Activated CD4-positive, alpha-beta T cell treated with anti-CD3 and anti-CD28 coated beads for 1 hour (primary cell): ENCODE measurements at places on chromosomes 12 and 14.

- DNase-seq: peak; percentile 36
Measured at GRCh38 chr12:6062757-6063735, 61.4 kb downstream of the VWF start.

DNA sequence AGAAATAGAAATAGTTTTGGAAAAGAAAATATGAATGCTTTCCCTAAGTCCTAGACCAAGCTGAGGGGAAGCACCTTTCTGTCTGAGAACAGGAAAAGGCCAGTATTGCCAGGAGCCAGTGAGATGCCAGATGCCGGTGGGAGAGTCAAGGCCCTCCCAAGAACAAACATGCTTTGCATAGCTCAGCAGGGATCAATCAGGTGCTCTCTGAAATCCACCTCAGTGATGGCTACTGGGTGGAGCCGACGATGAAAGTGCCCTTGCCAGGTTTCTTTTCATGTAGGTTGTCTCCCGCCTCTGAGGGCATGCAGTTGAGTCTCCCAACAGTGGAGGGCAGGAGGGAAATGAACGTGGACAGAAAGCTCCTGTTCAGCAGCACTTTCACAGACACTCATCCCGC, 28.3 kb downstream of the DEGS2 start:
- no peak for DNase-seq

DNA sequence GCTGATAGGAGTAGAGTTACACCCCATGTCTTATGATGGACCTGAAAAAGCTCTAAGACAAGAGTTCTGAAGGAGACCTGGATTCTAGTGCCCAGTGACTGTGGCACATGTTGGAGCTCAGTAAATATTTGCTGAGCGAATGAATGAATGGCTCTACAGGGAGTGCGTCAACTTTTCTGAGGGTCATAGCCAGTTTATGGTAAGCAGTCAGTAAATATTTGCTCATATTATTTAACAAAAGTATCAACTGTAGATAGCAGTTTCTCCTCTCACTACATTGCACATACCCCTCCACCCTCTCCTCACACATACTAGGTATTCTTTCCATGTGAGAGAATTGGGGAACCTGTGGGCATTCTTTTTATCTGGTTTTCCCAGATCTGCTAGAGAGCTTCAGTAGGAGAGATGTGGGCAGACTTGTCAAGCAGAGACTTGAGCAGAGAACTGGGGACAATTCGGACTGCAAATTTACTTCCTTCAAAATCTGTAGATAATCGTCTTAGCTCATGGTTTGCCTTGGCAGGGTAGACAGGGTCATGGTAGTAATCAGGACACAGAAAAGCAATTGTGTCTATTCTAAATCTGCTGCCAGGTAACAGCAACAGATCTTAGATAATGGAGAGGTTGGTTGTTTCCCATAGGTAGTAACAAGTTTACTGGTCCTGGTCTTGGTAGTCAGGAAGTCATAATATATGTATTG, 5.7 kb downstream of the SLC4A8 start:
- no peak for DNase-seq

DNA sequence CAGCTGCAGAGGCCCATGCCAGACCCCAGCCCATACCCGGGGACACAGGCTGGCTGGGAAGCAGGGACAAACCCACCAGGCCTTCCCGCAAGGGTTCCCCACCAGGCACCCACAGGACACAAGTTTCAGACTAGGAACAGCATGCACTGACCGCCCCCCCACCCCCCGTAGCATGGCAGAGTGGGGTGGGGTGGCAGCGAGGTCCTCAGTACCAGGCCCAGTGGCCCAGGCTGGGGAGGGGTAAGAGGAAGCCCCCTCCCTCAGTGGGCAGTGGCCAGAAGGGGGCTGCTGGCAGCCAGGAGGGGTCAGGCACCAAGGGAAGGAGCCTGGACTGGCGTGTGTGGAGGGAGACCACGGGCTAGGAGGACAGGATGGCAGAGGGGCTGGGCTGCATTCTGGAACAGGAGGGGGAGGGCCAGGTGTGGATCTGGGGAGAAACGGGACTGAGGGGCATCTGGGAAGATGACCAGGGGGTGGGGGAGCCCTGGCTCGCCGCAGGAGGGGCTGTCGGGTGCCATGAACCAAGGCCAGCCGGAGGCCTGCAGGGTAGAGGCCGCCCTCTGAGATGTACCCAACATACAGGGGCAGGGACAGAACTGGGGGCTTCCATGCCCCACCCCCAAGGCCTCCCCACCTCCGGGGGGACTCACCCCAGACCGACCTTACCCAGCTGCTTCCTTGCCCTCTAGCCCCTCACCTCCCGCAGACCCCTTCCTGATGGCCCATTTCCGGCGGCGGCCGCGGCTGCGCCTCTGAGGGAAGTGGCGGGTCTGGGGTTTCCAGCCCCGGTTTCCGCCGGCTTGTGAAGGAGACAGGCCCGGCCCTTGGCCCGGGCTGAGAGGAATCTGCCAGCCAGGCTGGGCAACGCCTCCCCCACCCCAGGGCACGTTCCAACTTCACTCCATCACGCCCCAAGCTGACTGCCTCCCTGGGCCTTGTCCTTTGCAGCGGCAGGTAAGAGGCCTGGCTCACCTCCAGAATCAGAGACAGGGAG, 5.6 kb upstream of the JAG2 start:
- DNase-seq: no peak

DNA sequence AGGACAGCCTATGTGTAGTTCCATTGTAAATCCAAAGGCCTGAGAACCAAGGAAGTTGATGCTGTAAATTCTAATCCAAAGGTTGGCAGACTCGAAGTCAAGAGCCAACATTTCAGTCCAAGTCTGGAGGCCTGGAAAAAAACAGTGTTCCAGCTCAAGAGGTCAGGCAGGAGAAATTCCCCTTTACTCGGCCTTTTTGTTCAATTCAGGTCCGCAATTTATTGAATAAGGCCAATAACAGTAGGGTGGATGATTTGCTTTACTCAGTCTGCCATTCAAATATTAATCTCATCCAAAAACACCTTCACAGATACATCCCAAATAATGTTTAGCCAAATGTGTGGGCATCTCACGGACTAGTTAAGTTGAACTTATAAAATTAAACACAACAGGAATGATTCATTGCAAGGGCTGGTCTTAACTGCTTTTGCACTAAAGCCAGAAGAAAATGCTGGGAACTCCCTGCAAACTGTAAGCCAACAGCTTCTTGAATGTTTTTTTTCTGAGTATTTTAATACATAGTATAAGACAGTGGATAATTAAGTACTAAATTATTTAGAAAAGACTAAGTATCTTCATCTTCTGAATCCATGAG, 197.4 kb upstream of the GARIN6 start:
- DNase-seq: no peak

DNA sequence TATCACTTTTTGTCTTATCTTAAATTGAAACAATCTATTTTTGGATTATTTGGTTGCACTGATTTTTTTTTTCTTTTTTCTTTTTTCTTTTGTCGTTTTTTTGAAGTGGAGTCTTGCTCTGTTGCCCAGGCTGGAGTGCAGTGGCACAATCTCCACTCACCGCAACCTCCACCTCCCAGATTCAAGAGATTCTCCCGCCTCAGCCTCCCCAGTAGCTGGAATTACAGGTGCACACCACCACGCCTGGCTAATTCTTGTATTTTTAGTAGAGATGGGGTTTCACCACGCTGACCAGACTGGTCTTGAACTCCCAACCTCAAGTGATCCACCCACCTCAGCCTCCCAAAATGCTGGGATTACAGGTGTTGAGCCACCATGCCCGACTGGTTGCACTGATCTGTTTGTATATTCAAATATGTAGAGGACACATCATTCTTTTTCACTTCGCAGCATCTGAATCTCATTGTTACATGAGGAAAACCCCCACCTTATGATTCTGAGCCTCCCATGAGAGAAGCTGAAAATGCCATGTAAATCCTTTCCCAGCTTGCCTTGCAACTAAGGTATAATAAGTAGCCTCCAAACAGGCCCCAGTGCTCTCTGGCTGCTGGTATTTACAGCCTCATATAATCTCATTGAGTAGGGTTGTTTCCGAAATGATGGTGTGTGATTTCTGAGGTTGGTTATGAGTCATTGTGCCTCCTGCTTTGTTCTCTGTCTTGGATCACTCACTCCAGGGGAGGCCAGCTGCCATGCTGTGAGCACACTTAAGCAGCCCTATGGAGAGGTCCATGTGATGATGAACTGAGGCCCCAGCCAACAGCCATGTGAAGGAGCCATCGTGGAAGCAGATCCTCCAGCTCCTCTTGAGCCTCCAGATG, 5.2 kb upstream of the HSP90B1 start:
- no peak for DNase-seq

- no peak for DNase-seq
Measured at GRCh38 chr12:21276826-21277225, 57.9 kb downstream of the SLCO1A2 start.

- DNase-seq: no peak
Measured at GRCh38 chr14:99573000-99573330, 31.0 kb downstream of the CCDC85C start.

- peak; percentile 31 for DNase-seq
Measured at GRCh38 chr12:116066381-116067230, 210.9 kb downstream of the MED13L start.

DNA sequence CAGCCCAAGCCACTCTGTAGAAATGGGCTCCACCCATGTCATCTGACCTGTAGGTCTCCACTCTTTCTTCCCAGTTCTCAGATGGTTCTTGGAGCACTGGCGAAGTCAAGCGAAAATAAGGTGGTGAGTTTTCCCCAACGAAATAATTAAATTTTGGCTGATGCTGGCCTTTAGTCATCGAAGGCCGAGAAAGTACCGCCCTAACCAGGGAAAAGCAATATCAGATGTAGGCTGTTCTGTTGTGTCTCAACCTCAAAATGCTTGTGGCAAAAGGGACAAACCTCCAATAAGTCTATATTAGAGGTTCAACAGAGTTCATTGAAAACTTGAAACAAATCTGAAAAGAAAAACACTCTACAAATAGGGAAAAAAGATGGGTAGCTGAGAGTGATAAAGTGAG, 48.6 kb upstream of the BCAT1 start:
- no peak for DNase-seq

DNA sequence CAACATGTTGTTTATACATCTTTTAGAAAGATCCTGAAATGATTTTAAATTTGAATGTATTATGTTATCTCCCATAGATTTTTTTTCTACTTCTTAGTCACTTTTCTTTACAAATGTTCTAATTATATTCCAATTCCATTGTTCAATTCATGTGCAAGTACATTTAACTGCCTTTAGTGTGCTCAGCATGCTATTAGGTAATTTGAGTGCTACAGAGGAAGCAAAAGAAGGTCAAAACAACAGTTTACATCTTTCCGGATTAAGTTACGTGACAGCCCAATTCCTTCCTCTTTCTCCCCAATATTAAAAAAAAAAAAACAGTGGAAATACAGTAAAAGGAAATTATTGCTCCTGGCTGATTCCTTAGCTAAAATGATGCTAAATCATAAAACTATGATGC, 98.3 kb downstream of the RTN1 start:
- no peak for DNase-seq
